ENCODE measurements at places on chromosomes 11 and 22.

- no peak for DNase-seq
Measured at GRCh38 chr11:26820739-26821138, 98.9 kb upstream of the SLC5A12 start.

- peak; percentile 49 for DNase-seq
Measured at GRCh38 chr11:62402226-62402959, 16.4 kb upstream of the SCGB1A1 start.

- DNase-seq = peak; percentile 72
Measured at GRCh38 chr22:39090426-39091064, 6.5 kb upstream of the APOBEC3H start.

DNA sequence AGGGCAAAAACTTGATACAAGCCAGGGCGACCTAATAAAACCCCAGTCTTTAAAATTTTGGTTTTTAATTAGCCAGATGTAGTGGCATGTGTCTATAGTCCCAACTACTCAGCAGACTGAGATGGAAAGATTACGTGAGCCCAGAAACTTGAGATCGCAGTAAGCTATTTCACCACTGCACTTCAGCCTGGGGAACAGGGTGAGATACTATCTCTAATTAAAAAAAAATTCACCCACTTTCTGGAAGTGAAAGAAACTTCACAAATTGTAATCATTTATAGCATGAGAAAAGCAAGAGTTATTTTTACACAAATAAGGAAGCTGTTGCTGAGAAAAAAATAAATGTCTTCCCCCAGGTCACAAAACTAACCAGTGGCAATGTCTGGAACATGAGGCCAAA is 882 bp upstream of the GLYATL2 start:
- no peak for DNase-seq

DNA sequence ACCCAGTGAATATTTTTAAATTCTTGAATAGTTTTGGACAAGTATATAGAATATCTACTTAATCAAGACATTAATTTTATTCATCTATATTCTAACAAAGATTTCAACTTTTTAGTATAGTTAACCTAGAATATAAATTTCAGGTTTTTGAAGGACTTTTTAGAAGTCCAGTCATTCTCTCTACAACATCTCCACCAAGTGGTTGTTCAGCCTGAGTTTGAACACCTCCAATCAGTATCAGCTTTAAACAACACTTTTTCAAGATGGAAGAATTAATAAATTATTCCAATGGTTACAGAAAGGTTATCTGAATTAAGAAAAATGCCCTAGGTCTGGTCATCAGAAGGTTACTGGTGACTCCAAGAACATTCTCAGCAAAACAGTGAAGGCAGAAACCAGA is 31.8 kb downstream of the EIF3M start:
- DNase-seq = no peak

DNA sequence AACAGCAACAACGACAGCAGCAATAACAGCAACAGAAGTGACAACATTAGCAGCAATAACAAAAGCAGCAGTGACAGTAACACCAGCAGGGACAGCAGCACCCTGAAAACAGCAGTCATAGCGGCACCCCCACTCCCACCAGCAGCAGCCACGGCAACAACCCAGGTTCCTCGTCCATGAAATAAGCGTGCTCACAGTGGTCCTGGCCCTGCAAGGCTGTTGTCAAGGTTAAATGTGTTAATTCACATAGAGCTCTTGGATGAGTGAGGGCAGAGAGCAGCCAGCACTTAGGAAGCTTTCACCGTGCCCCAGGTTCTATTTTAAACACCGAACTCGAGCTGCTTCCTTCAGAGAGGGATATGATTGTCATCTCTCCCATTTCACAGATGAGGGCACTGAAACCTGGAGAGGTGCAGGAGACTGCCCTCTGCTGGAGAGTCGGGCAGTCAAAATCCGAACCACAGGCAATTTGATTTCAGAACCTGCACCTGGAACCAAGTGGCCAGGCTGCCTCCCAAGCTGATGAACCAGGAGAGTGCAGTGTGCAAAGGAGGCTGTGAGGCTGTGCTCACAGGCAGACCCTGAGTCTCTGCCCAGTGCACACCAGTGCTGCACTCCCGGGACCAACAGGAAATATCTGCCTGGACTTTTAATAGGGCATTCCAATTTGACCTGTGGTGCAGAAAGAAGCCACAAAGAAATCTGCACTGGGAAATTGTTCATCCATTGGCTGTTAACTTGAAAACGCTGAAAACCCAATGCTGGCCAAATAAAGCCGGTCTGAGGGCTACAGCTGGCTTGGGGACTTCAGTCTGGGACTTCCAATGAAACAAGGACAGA is 22.9 kb upstream of the FGF3 start:
- DNase-seq = no peak
